ENCODE measurements at places on chromosomes 16 and 17.

DNA sequence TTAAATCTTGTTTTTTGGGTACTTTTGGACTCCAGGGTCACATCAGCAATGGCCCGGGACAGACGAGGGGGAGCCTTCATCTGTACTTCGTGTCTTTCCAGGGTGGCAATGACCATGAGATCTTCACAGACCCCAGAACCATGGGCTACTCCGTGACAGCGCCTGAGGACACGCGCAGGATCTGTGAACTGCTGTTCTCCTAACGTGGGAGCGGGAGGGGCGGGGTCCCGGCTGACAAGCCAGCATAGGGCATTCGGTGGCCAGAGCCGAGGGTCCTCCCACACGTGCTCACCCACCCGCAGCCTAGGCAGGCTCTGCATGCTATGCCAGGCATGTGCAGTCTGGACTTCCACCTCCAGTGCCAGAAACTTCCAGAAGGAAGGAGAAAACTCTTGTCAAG is 21.2 kb downstream of the CARHSP1 start:
- no peak for DNase-seq

DNA sequence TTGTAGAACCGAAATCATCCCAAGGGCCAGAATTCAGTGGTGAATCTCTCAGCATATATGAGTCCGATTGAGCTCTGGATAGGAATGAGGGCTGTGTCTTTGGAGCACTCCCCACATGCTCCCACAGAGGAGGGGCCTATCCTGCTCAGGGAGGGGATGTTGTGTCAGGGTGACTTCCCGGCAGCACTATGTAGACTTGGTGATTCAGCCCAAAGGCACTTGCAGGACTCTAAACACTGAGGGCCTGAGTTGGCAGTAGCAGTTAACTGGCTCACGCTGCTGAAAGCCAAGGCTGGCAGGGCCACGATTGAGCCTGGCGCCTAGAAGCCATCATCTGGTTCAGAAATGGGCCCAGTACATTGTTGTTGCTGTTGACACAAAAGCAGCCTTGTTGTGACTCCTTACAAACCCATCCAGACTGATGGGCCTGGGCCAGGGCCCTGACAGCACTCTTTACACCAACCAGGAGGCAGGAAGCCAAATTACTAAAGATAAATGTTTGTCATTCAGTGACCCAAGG is 31.9 kb downstream of the NMT1 start:
- no peak for DNase-seq

- no peak for DNase-seq
These were observed 75.0 kb downstream of the TMEM132E start for GRCh38 chr17:34654276-34654880.

- DNase-seq: no peak
These were observed 32.6 kb downstream of the PLXDC1 start for GRCh38 chr17:39118674-39119419.

DNA sequence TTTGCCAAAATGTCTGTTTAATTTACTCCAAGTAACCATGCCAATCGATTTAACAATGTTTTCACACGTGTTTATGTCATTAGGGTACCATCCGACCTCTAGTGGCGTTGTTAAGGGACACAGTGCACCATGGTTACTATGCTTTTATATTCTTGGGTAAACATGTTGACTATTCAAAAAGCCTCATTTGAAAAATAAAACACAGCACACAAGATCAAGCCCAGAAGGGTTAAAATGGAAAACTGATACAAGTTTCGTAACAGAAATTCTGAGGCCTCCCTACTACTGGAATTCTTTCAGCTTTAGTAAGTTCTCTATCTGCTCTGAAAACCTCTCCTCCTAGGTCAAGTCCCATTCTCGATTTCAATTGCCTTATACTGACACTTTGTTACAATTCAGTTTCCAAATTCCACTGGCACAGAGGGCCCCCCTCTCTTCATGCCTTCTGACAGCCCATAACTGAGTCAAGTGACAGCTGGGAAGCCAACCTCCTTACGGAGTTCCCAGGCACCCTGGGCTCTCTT is 2.1 kb downstream of the CFAP20 start:
- no peak for DNase-seq

DNA sequence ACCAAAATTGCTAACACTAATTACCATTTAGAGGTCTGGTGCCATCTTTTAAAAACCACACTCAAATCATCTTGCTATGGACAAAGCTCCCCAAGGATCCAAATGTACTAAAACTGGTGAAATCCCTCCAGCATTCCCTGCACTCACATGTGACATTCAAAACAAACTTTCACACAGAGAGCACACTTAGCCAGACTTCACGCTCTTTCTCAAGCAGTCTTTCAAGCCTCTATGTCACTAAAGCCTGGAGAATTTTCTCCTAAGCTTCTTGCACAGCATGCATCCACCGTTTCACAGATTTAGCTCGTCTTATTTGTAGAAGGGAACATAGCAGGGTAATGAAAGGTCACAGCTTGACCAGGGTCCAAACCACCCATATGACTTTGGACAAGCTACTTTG is 19.3 kb downstream of the CMTM3 start:
- DNase-seq: no peak

DNA sequence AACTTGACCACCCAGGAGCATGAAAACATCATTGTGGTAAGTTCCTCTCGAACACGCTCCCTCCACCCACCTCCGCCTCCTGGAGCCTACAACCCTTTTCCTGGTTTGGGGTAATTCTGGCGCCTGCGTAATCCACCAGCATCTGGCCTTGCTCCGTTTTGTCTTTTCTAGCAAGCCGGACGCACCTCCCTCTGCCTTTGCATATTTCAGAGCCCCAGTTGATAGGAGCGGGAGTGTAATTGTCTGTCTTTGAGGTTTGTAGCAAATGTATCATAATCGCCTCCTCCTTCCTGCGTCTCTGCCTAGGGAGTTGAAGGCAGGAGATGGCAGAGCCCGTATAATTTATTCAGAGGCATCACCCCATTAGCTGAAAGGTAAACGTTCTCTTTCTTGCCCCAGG is 121.3 kb upstream of the PLCG2 start:
- DNase-seq: no peak
